ENCODE measurements at places on chromosomes 16 and 17. TPM values are rescaled to one million over a fixed set of nuclear protein-coding genes. Genes with fewer than 3 reads are reported as not detected.
A peak's percentile ranks its signal among the peaks of the same experiment; 100 is the strongest.

Gene GLIS2
- 16.0 TPM for total RNA-seq

GRCh38 chr17:7241783-7242716, at the start of gene GABARAP:
Gene GABARAP, minus strand, starts transcription at chr17:7242449. Its CDS starts 119 bp downstream, at chr17:7242330.
- peak; percentile 97 for DNase-seq

GRCh38 chr16:55812951-55813350, 19.9 kb downstream of the CES1 start:
- DNase-seq = no peak

- no peak for DNase-seq
These were observed 48.6 kb upstream of the ZNF469 start for GRCh38 chr16:88333848-88334777.

DNA sequence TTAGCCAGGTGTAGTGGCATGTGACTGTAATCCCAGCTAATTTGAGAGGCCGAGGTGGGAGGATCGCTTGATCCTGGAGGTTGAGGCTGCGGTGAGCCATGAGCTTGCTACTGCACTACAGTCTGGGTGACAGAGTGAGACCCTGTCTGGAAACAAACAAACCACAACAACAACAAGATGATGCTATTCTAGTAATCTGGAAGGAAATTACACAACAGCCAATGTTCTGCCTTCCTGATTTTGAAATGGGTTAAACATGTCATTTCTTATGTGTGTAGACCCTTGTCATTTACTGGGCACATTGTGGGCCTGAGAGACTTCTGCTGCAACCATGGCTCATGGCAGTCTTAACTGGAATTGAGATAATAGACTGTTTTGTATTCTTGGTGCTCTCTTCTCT, 5.9 kb downstream of the COQ7 start:
- DNase-seq = no peak

DNA sequence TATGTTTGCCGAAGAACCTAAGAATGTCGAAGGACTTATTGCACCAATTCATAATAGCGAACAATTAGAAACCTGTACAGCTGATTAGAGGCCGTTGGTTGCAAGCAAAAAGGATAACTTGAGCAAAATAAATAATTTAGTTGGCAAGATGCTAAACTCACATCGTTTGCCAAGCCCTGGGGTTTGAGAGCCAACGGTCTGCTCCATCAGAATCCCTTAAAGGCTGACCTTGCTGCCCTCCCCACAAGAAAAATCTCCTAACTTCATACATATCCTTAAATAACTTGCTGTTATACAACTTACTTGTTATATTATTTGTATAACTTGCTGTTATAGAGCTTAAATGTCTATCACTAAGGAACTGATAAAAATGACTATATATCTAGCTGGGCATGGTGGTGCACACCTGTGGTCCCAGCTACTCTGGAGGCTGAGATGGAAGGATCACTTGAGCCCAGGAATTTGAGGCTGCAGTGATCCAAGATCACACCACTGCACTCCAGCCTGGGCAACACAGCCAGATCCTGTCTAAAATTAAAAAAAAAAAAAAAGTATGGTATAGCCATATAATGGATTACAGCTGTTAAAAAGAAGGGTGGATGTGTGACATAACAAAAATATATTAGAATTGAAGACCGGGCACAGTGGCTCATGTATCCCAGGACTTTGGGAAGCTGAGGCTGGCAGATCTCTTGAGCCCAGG, 1.9 kb upstream of the TRIM37 start:
- DNase-seq = no peak

Gene EDC4
- 35.4 TPM for total RNA-seq

Gene VMO1
- 0.70 TPM for total RNA-seq

- no peak for DNase-seq
These were observed 57.8 kb downstream of the BAHCC1 start for GRCh38 chr17:81453076-81453475.

DNA sequence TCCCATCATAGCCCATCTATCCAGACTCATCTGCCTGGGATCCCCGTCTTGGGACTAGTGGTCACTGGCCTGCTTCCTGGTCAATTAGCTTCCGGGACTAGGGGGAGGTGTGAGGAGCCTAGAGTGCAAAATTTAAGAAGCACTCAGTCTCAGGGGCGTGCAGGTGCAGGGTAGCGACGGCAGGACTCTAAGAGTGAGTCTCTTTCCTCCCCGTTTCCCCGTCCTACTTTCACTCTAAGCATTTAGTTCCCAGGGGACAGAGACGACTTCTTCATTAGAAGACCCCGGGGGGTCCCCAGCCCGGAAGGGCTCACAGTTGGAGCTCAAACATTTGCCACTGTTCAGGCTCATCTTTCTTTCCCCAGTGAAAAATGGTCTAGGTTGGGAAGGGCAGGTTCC, 677 bp upstream of the ZNHIT3 start:
- no peak for DNase-seq

Gene MYBBP1A
- 19.2 TPM for total RNA-seq

- DNase-seq = no peak
These were observed 63.7 kb downstream of the CACNG1 start for GRCh38 chr17:67107811-67108775.

DNA sequence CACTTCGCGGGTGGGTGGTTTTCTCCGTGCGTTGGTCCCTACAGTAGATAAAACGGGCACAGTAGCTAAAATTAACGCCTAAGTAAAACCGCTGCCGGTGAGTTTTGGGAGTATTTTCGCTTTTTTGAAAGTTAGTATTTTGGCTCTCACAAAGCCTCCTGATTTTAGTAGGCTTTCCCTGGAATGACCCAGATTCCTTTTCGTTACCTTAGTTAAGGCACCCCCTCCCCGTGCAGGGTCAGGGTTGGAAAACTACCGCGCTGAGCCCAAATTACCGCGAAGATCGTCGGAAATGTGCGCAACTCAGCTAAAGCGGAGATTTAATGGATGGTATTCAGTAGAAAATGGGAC, 28.3 kb upstream of the ST6GALNAC1 start:
- no peak for DNase-seq
